ENCODE measurements at places on chromosomes 11 and 22. TPM values are rescaled to one million over a fixed set of nuclear protein-coding genes. Genes with fewer than 3 reads are reported as not detected.
A peak's percentile ranks its signal among the peaks of the same experiment; 100 is the strongest.

- DNase-seq = no peak
These were observed 3.8 kb upstream of the PATZ1 start for GRCh38 chr22:31349960-31350359.

Gene SCGB2A2
- not detected for total RNA-seq

GRCh38 chr11:6825231-6825744 is 20.2 kb upstream of the OR10A5 start:
- peak; percentile 75 for DNase-seq

Gene TLCD5
- total RNA-seq = 6.6 TPM

DNA sequence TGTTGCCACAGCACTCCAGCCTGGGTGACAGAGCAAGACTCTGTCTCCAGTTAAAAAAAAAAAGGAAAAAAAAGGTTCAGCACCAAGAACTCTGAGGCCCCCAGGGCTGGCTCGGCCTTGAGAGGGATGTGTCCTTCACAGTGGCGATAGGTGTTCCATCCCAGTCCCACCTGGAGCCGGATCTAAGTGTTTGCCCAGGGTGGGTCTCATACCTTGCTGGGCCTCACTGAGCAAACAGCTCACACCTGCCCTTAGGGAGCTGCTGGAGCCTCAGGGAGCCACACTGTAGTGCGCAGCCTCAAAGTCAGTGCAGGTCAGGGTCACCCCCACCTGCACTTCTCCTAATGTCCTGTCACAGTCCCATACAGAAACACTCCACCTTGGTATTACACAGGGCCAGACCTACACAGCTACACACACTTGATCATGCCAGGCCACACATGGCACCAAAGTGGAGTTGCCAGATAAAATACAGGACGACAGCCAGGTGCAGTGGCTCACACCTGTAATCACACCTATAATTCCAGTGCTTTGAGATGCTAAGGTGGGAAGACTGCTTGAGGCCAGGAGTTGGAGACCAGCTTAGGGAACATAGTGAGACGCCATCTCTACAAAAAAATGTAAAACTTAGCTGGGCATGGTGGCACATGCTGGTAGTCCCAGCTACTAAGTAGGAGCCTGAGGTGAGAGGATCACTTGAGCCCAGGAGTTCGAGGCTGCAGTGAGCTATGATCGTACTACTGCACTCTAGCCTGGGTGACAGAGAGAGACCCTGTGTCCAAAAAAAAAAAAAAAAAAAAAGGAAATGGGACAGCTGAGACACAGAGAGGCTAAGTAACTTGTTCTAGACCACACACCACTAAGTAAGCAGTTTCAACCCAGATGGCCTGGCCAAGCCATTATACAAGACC is 7.3 kb downstream of the STARD10 start:
- no peak for DNase-seq

Gene PRR5
- total RNA-seq = 13.7 TPM

Gene ARHGAP8
- 1.1 TPM for total RNA-seq

Gene GGT1
- 2.3 TPM for total RNA-seq

DNA sequence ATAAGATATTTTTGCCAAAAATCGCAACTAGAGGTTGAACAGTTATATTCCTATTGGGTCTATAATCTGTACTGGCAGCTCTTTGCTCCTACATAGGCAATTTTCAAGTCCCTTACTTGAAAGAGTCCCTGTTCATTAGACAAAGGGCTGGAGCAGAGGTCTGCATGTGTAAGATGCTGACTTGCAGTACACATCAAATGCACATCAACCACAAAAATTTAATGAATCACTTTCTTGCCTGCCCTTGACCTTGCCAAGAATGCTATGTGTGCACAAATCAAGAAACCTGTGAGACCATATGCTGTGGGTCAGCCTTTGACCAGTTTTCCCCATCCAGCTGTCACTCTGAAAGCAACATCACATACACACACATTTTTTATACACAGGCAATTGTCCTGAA is 661.5 kb downstream of the LRRC4C start:
- DNase-seq = no peak

Gene STK33
- 3.8 TPM for total RNA-seq

- DNase-seq = peak; percentile 40
These were observed 13.9 kb downstream of the RTN4RL2 start for GRCh38 chr11:57474017-57474802.

DNA sequence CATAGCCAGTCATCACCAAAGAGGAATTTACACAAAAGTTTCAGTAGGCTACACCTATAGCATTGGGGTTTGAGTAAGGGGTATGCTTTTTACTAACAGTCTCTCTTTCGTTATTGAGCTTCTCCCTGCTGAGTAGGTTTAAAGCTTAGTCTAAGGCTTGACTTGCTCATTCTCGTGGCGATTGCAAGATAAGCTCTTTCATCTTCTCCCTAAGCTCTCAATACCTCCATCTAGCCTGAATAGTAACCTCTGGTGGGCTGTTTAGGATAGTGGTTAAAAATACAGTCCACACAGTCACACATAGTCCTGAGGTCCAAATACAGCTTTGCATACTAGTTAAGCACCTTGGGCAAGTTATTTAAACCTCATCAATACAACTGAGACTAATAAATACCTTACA is 65.6 kb downstream of the IMMP1L start:
- DNase-seq = no peak

GRCh38 chr11:8593455-8593854 is 573 bp downstream of the STK33 start:
- no peak for DNase-seq

- DNase-seq = peak; percentile 79
These were observed 147.3 kb downstream of the FEZ1 start for GRCh38 chr11:125348674-125349309.

GRCh38 chr11:35398881-35399280 is 20.5 kb downstream of the SLC1A2 start:
- DNase-seq = no peak

Gene PTPN5
- total RNA-seq = 0.18 TPM
